Stimulated activated CD4-positive, alpha-beta T cell treated with anti-CD3 and anti-CD28 coated beads, Interleukin-15, amount 100 ng/mL, for 24 hours (primary cell): ENCODE measurements at places on chromosomes 1 and 21.
A peak's percentile ranks its signal among the peaks of the same experiment; 100 is the strongest.

- no peak for DNase-seq
These were observed 56.0 kb downstream of the CD46 start for GRCh38 chr1:207807690-207808321.

GRCh38 chr1:193457676-193458075, 271.3 kb upstream of the B3GALT2 start:
- DNase-seq = no peak

DNA sequence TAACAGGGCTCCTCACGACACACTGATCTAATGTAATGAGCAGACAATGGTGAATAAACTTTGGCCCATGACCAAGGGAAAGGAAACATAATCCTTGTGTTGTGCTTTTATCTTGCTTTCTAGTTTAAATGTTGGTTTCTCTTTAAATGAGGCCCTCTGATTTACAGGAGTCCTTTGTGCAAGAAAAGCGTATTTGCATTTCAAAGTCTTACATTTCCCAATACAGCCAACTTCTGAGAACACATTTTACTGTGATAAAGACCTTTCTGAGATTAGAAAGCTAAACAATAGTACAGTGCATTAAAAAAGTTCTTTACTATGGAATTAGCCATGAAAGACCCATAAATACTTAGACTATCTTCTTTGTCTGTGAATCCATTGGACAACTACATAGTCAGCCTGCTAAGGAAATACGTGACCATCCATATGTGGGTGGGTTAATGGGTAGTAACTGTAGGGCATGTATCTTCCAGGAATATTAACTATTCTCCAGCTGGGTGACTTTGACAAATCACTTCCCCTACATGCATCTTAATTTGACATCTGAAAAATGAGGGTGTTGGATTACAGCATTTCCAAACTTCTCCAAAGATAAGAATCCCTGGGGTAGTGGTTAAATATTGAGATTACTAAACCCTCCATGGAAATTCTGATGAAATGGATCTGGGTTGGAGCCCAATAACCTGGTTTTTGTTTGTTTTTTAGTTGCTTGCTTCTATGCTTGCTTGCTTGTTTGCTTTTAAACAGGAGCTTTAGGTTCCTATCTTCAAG, 50.3 kb upstream of the USP1 start:
- DNase-seq = no peak

DNA sequence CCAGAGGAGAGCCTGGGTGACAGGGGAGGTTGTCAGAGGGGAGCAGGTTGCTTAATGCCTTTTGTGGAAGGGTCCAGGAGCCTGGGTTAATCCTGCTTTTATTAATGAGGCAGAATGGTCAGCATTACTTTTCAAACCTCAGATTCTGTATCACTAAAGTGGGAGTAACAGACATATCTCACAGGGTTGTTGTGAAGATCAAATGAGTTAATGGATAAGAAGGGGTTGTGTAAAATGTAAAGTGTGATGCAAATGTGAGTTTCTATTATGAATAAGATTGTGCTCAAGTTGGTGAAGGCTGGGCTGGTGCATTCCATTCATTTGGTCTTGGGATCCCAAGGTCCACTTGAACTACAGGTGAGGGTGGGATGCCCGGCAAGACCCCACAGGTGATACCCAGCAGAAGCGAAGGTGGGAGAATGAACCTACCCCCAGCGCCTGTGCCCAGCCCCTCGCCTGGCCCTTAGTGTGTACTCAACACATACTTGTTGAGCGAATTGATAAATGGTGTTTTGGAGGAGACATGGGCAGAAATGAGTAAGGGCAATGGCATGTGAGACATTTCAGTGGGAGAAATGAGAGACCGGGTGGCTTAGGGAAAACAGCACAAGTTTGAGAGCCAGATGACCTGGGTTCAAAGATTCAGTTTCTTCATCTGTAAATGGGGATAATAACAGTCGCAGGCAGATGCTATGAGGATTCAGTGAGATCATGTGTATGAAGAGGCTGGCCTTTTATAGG, 6.2 kb downstream of the SLC26A9 start:
- DNase-seq = no peak

DNA sequence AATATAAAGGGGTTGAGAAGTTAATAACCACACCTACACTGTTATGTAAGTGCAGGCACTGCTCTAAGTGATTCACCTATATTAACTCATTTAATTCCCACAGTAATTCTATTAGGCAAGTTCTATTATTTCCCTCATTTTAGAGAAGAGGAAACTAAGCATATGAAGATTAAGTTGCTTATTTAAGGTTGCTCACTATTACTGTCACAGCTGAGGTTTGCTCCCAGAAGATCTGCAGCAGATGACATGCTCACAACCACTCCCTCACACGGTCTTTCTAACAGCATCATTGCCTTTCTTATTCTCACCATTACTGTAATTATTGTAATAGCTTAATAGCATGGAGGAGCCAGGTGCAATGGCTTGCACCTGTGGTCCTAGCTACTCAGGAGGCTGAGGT, 196.4 kb upstream of the GREM2 start:
- no peak for DNase-seq

DNA sequence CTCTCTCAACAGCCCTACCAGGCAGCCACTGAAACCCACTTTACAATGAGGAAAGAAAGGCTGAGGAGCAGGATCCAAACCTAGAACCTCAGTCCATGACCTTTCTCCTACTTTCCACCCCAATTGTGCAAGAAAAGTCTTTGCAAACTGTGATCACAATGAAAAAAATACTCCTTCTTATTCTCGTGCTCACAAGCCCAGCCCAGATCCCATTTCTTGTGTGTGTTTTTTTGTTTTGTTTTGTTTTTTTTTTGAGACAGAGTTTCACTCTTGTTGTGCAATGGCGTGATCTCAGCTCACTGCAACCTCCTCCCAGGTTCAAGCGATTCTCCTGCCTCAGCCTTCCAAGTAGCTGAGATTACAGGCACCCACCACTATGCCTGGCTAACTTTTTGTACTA, 97.7 kb downstream of the CRYAA start:
- no peak for DNase-seq

- DNase-seq = no peak
These were observed 113.9 kb upstream of the ZNF648 start for GRCh38 chr1:182175361-182175931.

DNA sequence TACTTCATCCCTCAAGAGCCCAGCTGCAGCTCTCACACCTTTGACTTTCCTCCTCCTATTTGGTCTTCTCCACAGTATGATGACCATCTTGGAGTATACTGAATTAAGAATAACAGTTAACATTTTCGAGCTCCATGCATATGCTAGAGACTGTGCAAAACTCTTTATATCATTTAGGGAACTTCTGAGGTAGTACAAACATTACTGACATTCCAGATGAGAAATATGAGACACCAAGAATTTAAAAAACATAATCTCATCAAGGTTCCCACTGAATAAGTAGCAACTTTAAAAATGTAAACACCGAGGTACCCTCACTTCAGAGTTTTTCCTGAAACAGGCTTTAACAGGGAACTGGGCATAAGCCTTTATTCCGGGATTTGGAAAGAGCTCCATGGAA, 22.7 kb downstream of the FMO3 start:
- DNase-seq = no peak

DNA sequence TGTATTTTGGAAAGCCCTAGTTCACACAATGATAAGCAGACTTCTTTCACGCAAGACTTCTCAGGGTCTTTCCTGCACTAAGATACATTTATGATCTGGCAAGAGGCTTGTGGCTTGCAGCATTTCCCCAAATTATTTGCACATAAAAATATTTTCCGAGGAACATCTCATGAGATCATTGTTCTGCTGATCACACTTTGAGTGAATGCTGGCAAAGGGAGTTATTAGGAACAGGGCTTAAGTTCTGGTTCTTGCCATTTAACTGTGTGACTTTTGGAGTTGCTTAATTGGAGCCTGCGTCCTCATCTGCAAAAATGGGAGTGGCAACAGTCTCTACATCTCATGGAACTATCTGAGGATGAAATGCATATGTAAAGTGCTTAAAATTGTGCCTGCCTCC, 50.2 kb downstream of the GADD45A start:
- no peak for DNase-seq

DNA sequence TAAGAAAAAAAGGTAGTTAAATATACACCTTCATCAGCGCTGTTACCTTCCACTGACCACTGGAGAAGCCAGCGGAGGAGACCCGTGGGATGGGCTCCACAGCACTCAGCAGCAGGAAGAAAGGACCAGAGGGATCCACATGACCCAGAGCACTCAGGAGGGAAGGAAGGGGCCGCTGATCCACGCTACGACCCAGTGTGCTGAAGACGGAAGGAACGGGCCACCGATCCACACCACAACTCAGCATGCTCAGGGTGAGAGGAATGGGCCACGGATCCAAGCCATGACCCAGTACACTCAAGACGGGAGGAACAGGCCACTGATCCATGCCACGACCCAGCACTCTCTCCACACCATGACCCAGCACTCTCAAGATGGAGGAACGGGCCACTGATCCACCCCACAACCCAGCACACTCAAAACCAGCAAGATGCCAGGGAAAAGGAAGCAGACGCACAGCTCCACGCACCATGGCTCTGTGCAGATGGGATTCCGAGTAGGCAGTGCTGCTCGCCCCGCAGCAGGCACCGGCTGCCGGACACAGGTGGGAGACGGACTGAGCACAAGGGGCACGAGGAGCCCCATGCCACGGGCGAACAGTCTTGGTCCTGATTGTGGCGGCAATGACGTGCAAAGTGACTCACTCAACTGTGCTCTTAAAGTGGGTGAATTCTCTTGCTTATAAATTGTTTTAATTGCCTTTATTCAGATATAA, 8.7 kb downstream of the WRAP73 start:
- DNase-seq = no peak

- peak; percentile 30 for DNase-seq
These were observed 27.7 kb downstream of the TRIM11 start for GRCh38 chr1:228378873-228379460.

DNA sequence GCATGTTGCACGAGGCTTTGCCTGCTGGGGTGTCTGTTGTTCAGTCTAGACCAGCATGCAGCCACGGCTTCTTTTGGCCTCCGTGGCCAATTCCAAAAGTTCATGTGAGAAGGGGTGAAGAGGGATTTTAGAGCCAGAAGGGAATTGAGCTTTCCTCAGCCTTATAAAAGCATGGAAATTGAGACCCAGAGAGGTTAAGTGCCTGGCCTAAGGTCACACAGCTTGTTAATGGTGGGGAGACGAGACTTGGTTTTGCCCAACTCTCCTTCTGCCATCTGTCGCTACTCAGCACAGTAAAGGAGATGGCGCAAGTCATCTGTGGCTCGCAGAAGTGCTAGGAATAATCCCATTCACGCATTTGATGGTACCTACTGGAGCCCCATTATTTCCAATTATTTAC, 25.7 kb downstream of the ZBTB18 start:
- DNase-seq = no peak

DNA sequence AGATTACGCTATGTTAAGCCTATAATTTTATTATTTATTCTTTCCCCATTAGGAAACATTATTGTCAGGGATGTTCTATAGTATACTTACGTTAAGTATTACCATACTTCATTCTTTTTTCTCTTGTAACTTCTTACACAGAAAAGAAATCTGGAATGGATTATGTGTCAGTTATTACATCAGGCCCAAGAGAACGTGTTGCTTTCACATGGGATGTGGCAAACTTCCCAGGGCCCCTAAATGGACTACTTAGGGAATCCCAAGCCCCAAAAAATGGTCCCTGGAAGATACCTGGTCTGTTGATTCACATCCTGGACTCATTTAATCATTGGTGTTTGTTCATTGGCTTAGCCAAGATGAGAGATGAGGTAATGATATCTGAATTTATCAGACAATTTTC, 249.8 kb downstream of the NRIP1 start:
- DNase-seq = no peak

DNA sequence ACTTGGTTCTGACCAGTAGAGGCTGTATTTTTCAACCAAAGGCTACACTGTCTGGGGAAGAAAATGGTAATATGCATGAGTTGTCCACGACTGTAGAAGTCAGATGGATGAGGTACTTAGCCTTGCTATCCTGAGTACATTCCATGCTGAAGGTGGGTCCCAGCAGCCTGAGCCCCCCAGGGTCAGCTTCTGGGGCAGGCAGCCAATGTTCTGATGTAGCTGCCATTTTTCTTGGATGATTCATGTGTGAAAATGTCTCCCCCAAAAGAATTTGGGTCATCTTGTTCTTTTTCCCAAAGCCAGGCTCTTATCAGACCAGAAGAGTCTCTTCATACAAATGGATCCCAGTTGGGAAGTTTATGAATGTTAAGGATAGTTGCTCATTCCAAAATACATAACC, 172.2 kb upstream of the UBE2U start:
- DNase-seq = no peak

GRCh38 chr1:5661196-5662085, 330.8 kb downstream of the NPHP4 start:
- no peak for DNase-seq

GRCh38 chr21:42358937-42359336, 7.4 kb downstream of the TFF1 start:
- no peak for DNase-seq

DNA sequence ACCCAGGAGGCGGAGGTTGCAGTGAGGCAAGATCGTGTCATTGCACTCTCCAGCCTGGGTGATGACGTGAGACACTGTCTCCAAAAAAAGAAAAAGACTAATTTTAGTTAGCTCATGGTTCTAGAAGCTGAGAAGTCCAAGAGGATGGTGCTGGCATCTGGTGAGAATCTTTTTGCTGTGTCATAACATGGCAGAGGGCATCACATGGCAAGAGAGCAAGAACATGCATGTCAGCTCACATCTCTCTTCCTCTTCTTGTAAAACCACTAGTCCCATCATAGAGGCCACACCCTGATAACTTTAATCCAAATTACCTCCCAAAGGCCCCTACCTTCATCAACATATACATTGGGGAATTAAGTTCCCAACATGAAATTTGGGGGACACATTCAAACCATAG, 13.8 kb upstream of the CNN3 start:
- no peak for DNase-seq

DNA sequence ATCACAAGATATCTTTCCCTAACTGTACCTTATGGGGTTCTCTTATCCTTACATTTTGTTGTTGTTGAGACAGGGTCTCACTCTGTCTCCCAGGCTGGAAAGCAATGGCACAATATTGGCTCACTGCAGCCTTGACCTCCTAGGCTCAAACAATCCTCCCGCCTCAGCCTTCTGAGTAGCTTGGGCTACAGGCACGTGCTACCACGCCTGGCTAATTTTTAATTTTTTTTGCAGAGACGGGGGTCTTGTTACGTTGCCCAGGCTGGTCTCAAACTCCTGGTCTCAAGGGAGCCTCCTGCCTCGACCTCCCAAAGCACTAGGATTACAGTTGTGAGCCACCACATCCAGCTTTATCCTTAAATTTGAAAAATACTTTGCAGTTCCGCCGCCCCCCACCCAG, 10.4 kb downstream of the RERE start:
- no peak for DNase-seq

DNA sequence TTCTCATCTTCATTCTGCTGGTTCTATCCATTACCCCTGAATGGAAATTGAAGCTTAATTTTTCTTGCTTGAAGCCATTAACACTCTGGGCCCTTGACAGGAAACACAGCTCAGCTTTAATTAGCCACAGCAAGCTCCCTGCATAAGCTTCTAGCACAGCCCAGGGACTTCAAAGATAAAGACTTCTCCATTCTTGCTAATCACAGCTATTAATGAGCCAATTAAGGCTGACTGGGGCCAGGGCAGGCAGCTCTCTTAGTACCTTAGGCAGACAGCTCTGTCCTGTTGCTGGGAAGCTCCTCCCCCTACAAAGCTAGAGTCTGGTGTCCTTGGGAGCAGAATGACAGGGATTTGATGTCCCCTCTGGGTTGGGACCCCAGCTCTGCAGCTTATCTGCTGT, 27.9 kb upstream of the TRABD2B start:
- DNase-seq = no peak
